ENCODE measurements at places on chromosomes 2 and 18.

DNA sequence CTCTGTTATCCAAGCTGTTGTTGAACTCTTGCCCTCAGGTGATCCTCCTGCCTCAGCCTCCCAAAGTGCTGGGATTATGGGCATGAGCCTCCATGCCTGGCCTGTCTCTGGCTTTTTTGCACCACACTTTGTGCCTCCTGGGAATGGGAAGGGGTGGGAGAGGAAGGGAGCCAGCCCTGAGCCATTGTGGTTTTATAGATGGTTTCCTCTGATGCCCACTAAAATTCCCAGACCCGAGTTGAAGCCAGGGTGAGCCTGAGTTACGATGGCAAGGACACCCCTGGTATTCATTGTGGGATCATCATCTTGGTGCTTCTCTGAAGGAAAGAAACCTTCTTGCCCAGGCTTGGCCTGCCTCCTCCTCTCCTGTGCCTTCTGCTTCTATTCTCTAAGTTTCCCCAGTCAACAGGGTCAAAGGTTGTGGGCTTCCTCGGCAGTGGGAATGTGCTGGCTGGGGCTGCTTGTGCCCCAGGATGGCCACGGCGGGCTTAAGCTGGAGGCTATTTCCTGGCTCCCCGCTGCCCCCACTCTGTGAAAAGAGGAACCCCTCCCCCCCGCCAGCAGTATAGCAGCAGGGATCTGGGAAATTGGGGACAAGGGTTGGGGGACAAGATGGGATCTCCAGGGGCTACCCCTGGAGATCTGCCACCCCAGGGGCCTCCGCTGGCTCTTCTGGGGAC, 106.2 kb downstream of the STPG4 start:
- no peak for DNase-seq

- DNase-seq, result no peak
Observed at GRCh38 chr2:85164145-85164569, 31.0 kb downstream of the TCF7L1 start.

DNA sequence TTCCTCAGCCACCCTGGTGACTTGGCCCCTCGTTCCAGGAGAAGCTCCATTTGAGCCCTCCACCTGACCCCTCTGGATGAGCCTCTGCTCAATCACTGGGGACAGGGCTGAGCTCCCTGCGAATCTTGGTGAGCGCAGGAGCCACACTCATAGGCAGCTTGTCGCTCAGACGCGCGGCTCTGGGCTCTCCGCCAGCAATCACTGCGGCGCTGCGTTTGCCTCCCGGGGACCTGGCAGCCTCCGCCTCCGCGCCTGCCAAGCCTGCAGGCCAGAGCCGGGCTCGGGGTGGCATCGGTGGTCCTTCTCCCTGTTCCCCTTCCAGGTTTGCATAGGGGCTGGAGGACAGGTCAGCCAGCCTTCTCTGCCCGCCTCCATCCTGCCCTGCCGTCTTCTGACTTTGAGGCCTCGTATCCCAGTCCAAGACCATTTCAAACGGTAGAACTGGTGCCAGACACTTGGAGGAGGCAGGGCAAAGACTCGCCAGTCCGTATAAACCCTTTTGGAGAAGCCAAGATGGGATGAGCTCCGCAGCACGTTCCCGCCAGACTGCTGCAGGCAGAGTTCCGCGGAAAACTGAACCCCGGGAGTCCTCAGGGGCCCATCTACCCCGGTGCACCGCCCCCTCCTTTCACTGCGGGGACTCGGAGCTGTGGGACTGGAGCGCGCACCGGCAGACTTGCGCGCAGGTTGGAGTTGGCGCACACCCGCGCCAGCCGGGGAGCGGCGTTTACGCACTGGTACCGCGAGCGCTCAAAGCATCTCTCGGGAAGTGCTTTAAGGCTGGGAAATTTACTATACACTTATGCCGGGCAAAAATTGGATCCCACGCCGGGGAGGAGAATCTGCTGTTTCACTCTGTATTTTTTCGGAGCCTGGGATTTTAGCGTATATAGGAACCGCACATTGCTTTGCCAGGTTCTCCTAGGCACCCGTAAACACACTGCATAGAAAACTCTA, 1.1 kb upstream of the TACR1 start:
- no peak for DNase-seq

- DNase-seq, result no peak
Observed at GRCh38 chr18:61785588-61785987, 107.2 kb downstream of the RNF152 start.

DNA sequence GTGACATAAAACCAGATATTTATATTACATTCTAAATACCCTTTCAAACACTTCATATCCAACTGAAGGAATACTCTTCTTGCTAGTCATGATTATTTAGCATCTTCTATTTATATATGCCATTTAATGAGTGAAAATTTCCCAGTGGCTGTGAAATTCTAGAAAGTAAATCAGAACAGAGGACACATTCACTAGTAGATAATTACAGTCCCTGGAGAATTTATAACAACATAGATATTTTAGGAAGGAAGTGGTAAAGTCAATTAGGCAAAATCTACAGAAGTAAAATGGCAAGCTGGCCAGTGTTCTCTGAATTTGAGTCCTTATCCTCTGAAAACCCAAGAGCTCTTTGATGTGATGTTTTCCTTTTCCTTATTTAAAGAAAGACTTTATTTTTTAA, 121.8 kb downstream of the PMAIP1 start:
- DNase-seq, result no peak

DNA sequence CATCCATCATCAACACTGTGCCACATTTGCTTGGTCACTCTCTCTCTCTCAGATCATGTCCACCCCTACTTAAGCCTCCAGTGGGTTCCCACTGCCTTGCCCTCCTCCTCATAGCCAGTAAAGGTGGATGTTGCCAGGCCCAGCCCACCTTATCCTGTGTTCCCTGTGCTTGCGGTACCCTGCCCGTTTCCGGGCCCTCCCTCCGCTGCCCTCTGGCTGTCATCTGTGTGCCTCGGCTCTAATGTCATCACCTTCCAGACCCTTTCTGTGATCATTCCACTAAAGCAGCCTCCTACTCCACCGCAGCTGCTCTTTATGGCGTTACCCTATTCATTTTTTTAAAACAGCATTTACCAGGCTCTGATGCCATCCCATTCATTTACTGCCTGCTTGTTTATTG, 305.7 kb upstream of the SKOR2 start:
- DNase-seq, result no peak

- DNase-seq, result no peak
Observed at GRCh38 chr2:98476192-98476868, 31.7 kb downstream of the INPP4A start.

- no peak for DNase-seq
Observed at GRCh38 chr18:23230686-23231085, 95.4 kb downstream of the CABLES1 start.

- DNase-seq, result no peak
Observed at GRCh38 chr2:68831686-68832232, 39.4 kb downstream of the BMP10 start.

GRCh38 chr2:71605173-71605641, 151.8 kb downstream of the DYSF start:
- DNase-seq, result no peak

- DNase-seq, result no peak
Observed at GRCh38 chr2:6957910-6958615, 40.9 kb downstream of the RNF144A start.

DNA sequence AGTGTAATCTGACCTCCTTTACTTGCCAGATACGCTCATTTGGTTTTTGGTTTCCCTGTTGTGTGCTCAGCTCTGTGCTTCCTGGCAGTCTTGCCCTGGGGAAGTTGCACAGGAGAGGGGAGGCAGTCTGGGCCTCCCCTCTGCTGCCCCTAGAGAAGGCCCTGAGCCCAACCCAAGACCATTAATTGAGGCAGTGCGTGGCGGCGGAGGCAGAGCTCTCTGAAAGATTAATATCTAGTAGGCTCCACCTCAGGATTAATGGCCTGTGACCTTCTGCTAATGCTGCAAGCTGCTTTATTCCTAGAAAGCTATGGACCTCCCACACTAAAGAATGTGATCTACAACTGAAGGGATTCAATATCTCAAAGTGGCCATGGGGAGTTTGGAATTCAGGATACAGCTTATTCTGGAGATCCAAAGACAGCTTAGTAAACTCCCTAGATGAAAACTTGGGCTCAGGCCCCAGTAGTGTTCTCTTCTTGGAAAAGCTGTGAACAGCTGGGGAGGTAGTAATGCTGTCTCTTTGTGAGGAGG, 41.4 kb upstream of the MAPRE2 start:
- DNase-seq, result no peak

GRCh38 chr2:160479269-160479668, 14.3 kb downstream of the RBMS1 start:
- DNase-seq, result no peak

GRCh38 chr2:233855345-233855744, 1.0 kb upstream of the HJURP start:
- DNase-seq, result no peak
